ENCODE measurements at places on chromosomes 12 and 14. TPM values are rescaled to one million over a fixed set of nuclear protein-coding genes. Genes with fewer than 3 reads are reported as not detected.

KRT86 gene
- 0.19 TPM for total RNA-seq

TMPRSS12 gene
- total RNA-seq = not detected

TAS2R50 gene
- total RNA-seq = 3.1 TPM

SLC2A14 gene
- under 0.01 TPM for total RNA-seq

P2RX2 gene
- not detected for total RNA-seq

AKAP3 gene
- total RNA-seq = 1.4 TPM

MRPL52 gene
- total RNA-seq = 56.4 TPM

NEDD1 gene
- 40.9 TPM for total RNA-seq

OR10A7 gene
- not detected for total RNA-seq

NTN4 gene
- 153 TPM for total RNA-seq

TOMM20L gene
- not detected for total RNA-seq

PPP4R4 gene
- 2.5 TPM for total RNA-seq

KLRK1 gene
- not detected for total RNA-seq

RERGL gene
- total RNA-seq = 0.38 TPM

ALDH1L2 gene
- total RNA-seq = 74.4 TPM

FLVCR2 gene
- 7.9 TPM for total RNA-seq

GYS2 gene
- not detected for total RNA-seq

WDHD1 gene
- total RNA-seq = 28.2 TPM

KRT6C gene
- not detected for total RNA-seq

GZMB gene
- not detected for total RNA-seq

EFS gene
- 4.6 TPM for total RNA-seq

VAMP1 gene
- 2.7 TPM for total RNA-seq

GPR65 gene
- 0.28 TPM for total RNA-seq

TRIM9 gene
- total RNA-seq = 0.28 TPM

NGB gene
- not detected for total RNA-seq

CD163 gene
- under 0.01 TPM for total RNA-seq

CD69 gene
- not detected for total RNA-seq

KRT6B gene
- total RNA-seq = not detected

PLCZ1 gene
- not detected for total RNA-seq

HNRNPA1 gene
- total RNA-seq = 610 TPM

CAMKK2 gene
- 18.2 TPM for total RNA-seq

LMNTD1 gene
- total RNA-seq = 0.38 TPM

AMN gene
- total RNA-seq = 0.56 TPM

HCAR1 gene
- total RNA-seq = 0.56 TPM

POU6F1 gene
- total RNA-seq = 2.5 TPM

NEUROD4 gene
- not detected for total RNA-seq

MAPK1IP1L gene
- total RNA-seq = 16.9 TPM

SAMD15 gene
- total RNA-seq = 2.5 TPM

OR6C3 gene
- not detected for total RNA-seq

Data from regular cardiac myocyte (primary cell).